Naive thymus-derived CD4-positive, alpha-beta T cell (primary cell): ENCODE measurements at places on chromosomes 7 and 10. TPM values are rescaled to one million over a fixed set of nuclear protein-coding genes. Genes with fewer than 3 reads are reported as not detected.

DNA sequence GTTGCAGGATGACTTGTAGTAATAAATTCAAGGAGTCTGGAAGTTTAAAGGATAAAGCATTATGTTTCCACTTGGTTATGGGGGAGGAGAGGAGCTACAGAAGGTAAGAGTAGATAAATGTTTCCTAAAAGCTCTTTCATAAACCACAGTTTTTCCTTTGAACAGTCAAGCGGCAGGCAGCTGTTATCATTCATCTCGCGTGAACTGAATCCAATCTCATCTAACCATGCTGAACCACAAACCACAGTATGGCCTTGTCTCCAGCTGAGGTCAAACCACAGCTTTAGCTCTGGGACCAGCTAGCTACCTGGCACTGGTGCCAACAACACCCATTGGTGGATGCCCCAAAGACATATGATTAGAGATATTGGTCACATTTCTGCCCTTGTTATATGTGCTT lies 63.3 kb downstream of the NOC3L start:
- DNase-seq = no peak
- H3K4me3 ChIP-seq = no peak overlapping the region
- H3K27ac ChIP-seq = no peak overlapping the region
- no peaks in the 10 kb centered on the region for H3K27me3 ChIP-seq
- H3K36me3 ChIP-seq = no peaks in the 10 kb centered on the region

DNA sequence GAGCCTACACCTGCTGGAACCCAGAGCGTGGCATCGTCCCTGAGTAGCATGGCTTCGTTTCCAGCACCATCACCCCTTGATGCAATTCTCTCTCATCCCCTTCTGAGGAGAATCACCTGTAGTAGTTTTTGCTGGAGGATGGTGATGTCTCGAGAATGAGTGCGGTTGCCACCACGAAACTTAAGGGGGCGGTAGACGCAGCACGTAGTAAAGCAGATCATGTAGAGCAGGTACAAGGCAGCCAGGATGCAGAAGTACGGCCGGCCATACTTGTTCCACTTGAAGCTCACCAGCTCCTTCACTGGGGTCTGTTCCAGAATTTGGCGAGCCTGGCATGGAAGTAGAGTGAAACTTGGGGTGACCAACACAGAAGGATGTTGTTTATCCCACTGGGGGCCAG lies 8.1 kb downstream of the TRPV5 start:
- H3K27ac ChIP-seq = no peak overlapping the region
- H3K36me3 ChIP-seq = no peaks in the 10 kb centered on the region
- H3K27me3 ChIP-seq = no peaks in the 10 kb centered on the region
- DNase-seq = no peak
- H3K4me1 ChIP-seq = no peaks in the 10 kb centered on the region

DNA sequence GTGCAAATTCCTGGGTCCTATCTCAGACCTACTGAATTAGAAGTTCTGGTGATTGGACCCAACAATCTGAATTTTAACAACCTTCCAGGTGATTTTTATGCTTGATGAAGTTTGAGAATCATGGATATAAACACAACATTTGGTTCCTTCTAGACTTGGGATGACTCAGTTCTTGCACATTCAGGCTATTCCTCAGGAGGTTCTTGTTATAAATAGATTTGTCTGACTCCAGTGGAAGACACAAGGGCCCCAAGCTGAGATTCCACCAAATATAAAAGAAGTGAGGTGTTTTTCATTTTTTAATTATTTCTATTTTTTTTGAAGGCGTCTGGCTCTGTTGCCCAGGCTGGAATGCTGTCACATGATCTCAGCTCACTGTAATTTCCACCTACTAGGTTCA lies 9.4 kb upstream of the TAS2R16 start:
- H3K27me3 ChIP-seq = no peaks in the 10 kb centered on the region
- no peak overlapping the region for H3K27ac ChIP-seq
- H3K4me1 ChIP-seq = no peaks in the 10 kb centered on the region
- no peak overlapping the region for H3K4me3 ChIP-seq
- DNase-seq = no peak

GRCh38 chr10:27716521-27716920 lies 29.1 kb downstream of the MKX start:
- no peaks in the 10 kb centered on the region for H3K4me1 ChIP-seq
- H3K4me3 ChIP-seq = no peak overlapping the region
- H3K27ac ChIP-seq = no peak overlapping the region
- H3K36me3 ChIP-seq = no peaks in the 10 kb centered on the region
- H3K27me3 ChIP-seq = no peaks in the 10 kb centered on the region
- DNase-seq = no peak

DNA sequence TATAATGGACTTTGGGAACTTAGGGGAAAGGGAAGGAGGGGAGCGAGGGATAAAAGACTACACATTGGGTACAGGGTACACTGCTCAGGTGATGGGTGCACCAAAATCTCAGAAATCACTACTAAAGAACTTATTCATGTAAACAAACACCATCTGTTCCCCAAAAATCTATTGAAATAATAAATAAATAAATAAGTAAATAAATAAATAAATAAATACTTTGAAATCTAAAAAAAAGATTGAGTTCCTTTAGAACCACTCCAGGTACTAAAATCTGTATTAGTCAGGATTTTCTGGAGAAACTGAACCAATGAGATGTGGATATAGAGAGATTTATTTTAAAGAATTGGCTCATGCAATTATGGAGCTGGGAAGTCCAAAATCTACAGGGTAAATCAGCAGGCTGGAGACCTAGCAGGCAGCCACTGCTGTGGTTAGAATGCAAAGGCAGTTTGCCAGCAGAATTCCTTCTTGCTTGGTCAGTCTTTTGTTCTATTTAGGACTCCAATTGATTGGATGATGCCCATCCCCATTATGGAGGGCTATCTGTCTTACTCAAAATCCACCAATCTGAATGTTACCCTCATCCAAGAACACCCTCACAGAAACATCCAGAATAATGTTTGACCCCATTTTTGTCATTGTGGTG lies 8.9 kb downstream of the IGFBP1 start:
- H3K27ac ChIP-seq = no peak overlapping the region
- no peak for DNase-seq
- H3K36me3 ChIP-seq = no peaks in the 10 kb centered on the region
- H3K27me3 ChIP-seq = no peaks in the 10 kb centered on the region
- H3K4me1 ChIP-seq = no peaks in the 10 kb centered on the region
- H3K4me3 ChIP-seq = no peak overlapping the region

DNA sequence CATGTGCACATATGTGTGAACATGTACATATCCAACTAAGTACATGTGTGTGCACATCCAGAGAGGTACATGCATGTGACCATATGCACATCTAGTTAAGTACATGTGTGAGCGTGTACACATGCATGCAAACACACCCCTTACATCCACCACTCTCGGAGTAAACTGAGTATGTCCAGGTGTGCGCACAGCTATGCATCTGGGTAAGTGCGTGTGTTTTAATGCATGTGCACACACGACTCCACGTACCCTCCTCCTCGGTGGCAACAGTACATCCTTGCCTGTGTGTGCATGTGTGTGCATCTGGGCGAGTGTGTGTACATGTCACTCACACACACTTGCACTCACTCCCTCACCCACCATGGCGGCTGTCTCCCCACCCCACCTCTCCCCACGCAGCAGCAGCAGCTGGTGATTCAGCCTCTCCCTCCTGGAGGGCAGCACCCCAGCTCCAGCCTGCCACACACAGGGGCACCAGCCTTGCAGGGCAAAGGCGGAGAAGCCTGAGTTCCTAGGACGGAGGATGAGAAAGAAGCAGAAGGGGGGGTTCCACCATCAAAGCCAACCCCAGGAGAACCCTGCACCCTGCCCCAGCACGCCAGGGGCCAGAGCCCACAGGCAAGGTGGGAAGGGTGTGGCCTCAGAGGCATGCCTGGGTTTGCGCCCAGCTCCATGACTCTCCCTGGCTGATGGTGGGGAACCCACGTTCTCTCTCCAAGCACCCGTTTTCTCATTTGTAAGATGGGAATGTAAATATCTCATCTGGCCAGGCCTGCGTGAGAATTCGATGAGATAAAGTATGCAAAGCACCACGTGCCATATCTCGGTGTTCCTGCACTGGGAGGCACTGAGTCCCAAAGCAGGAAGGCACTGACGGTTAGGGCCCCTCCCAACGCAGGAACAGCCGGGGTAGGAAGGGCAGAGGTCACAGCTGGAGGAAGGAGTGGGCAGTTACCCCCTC lies 27.7 kb upstream of the DNAAF5 start:
- no peak for DNase-seq
- H3K27ac ChIP-seq = no peak overlapping the region
- no peaks in the 10 kb centered on the region for H3K36me3 ChIP-seq
- no peaks in the 10 kb centered on the region for H3K4me1 ChIP-seq

- H3K27me3 ChIP-seq = no peaks in the 10 kb centered on the region
- no peaks in the 10 kb centered on the region for H3K36me3 ChIP-seq
- no peaks in the 10 kb centered on the region for H3K4me1 ChIP-seq
- no peak overlapping the region for H3K27ac ChIP-seq
These were observed 194.2 kb upstream of the NPSR1 start for GRCh38 chr7:34463830-34464229.

DNA sequence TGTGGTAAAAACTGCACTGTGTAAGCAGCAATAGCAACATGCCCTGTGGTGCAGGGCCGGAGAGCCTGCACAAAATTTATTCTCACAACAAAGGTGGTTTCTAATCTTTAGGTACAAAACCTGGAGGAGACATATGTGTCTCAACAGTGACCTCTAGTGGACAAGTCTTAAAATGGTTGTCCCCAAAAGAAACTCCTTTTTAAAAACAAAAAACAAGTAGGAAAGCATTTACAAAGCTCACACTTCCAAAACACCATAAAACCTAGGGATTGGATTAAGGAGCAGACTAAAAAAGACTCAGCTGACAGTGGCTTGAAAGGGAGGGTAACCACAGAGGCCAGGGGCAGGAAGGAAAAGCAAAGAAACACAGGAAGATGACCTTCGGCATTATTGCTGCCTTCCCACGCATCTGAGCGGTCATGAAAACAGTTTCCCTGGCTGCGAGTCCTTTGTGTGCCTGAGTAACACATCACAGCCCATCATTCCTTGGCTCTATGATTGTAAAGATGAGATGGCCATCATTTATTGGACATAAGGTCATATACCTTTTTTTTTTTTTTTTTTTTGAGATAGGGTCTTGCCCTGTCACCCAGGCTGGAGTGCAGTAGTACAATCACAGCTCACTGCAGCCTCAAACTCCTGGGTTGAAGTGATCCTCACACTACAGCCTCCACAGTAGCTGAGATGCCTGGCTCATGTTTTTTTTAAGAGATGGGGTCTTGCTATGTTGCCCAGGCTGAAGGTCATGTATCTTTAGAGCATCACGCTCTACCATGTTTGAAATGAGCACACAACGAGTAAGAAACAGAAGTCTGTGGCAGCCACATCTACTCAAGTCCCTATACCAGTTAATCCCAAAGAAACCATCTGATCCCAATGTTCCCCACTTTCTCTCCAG lies 39.5 kb downstream of the RSU1 start:
- no peak overlapping the region for H3K27ac ChIP-seq
- H3K27me3 ChIP-seq = no peaks in the 10 kb centered on the region
- peaks cover 5% of the 10 kb centered on the region for H3K36me3 ChIP-seq
- H3K4me1 ChIP-seq = peaks cover 11% of the 10 kb centered on the region

DNA sequence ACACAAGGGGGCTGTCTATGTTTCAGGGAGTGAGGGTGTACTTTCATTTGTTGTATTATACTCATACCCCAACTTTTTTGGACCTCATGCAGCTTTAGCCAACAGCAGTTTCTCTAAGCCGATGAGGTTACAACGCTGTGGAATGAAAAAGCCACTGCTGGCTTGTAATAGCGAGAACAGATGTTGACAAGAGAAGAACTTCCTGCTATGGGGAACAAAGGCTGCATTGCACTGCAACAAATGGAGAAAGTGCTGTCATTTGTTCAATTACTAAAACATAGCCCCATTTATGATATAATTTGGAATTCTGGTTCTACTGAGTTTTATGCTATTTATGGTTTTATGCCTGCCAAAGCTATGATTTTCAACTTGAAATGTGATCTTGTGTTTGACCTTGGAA lies 104.2 kb upstream of the TMEM72 start:
- no peak overlapping the region for H3K27ac ChIP-seq
- H3K4me3 ChIP-seq = no peak overlapping the region
- H3K4me1 ChIP-seq = no peaks in the 10 kb centered on the region
- no peak for DNase-seq
- no peaks in the 10 kb centered on the region for H3K27me3 ChIP-seq

- H3K27ac ChIP-seq = no peak overlapping the region
- H3K4me1 ChIP-seq = peaks cover 12% of the 10 kb centered on the region
These were observed 1.0 kb upstream of the SPAG6 start for GRCh38 chr10:22344249-22344648.

DNA sequence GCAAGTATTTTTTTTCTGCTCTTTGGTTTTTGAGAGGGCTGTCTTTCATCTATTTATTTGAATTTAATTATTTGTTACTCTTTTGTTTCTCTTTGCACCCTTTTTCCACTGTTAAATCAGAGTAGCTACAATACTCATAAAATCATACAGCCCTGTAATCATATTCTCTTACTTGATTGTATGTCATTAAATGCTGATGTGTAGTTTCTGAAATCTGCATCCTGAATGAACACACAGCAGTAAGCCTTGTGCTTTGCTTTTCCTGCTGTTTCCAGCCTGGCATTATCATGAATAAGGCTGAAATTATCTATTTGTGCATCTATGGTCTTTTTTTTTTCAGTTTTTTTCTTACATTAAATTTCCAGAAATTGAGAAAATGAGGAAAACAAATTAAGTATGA lies 4.1 kb downstream of the LRRC18 start:
- no peaks in the 10 kb centered on the region for H3K36me3 ChIP-seq
- no peak overlapping the region for H3K27ac ChIP-seq
- H3K4me1 ChIP-seq = no peaks in the 10 kb centered on the region
- DNase-seq = no peak
- no peaks in the 10 kb centered on the region for H3K27me3 ChIP-seq
- H3K4me3 ChIP-seq = no peak overlapping the region

- H3K27ac ChIP-seq = no peak overlapping the region
- H3K4me3 ChIP-seq = no peak overlapping the region
- no peaks in the 10 kb centered on the region for H3K4me1 ChIP-seq
- H3K36me3 ChIP-seq = no peaks in the 10 kb centered on the region
- H3K27me3 ChIP-seq = no peaks in the 10 kb centered on the region
- no peak for DNase-seq
These were observed 59.9 kb upstream of the AGBL3 start for GRCh38 chr7:134926396-134926795.

GRCh38 chr10:69575164-69575722 lies 2.0 kb upstream of the NEUROG3 start:
- no peak overlapping the region for H3K27ac ChIP-seq
- no peak overlapping the region for H3K4me3 ChIP-seq
- H3K4me1 ChIP-seq = peaks cover 9% of the 10 kb centered on the region
- DNase-seq = no peak
- no peaks in the 10 kb centered on the region for H3K27me3 ChIP-seq

GRCh38 chr7:75711656-75712514 lies 26.9 kb downstream of the HIP1 start:
- H3K27ac ChIP-seq = no peak overlapping the region
- no peaks in the 10 kb centered on the region for H3K27me3 ChIP-seq
- no peaks in the 10 kb centered on the region for H3K36me3 ChIP-seq
- DNase-seq = no peak
- H3K4me1 ChIP-seq = no peaks in the 10 kb centered on the region

- H3K27ac ChIP-seq = no peak overlapping the region
- no peaks in the 10 kb centered on the region for H3K4me1 ChIP-seq
- H3K36me3 ChIP-seq = no peaks in the 10 kb centered on the region
- H3K4me3 ChIP-seq = no peak overlapping the region
These were observed 29.0 kb upstream of the ADAM12 start for GRCh38 chr10:126417220-126417825.

GRCh38 chr10:17383801-17384555 lies 70.4 kb downstream of the ST8SIA6 start:
- H3K4me3 ChIP-seq = no peak overlapping the region
- H3K36me3 ChIP-seq = no peaks in the 10 kb centered on the region
- H3K27me3 ChIP-seq = no peaks in the 10 kb centered on the region
- no peaks in the 10 kb centered on the region for H3K4me1 ChIP-seq

Gene NPY4R2
- not detected in 2 replicates for total RNA-seq

Gene UNC5B
- total RNA-seq = not detected

Gene CCDC136
- total RNA-seq = 7.7 and 9.8 TPM in 2 replicates

Gene LBX1
- total RNA-seq = not detected in 2 replicates

Gene VIPR2
- 0.98 TPM for total RNA-seq

Gene SLC13A1
- total RNA-seq = not detected
